Stimulated activated CD4-positive, alpha-beta T cell treated with anti-CD3 and anti-CD28 coated beads, Interleukin-1b, Interleukin-23, amount 100 ng/mL, for 24 hours (primary cell): ENCODE measurements at places on chromosomes 7 and 10.

DNA sequence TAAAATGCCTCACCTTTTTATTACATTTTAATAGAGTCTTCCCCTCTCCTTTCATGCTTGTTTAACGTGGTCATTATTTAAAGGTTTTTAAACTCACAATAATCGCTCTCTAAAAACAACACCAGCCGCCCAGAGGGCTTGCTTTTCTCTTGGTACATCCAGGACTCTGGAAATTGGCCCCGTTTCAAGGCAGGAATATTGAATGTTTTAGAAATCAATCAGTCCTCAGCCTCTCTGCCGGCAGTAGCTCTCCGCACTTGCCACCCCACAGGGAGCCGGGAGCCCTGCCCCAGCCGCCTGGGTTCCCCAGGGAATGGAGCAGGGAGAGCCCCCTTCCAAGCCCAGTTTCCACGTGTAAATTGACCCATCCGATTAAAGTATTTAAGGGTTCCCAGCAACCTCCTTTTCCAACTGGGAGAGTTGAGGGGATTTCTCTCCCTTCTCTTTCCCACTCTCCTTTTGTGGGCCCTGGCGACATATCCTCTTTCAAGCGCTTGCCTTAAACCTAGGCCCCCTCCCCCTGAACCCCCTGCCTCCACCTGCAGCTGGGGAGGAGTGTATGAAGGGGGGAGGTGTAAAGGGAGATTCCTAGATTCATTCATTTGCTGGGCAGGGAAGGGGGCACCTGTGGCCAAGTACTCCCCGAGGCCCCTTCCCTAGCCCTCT is 1.9 kb downstream of the FGF8 start:
- no peak for DNase-seq

DNA sequence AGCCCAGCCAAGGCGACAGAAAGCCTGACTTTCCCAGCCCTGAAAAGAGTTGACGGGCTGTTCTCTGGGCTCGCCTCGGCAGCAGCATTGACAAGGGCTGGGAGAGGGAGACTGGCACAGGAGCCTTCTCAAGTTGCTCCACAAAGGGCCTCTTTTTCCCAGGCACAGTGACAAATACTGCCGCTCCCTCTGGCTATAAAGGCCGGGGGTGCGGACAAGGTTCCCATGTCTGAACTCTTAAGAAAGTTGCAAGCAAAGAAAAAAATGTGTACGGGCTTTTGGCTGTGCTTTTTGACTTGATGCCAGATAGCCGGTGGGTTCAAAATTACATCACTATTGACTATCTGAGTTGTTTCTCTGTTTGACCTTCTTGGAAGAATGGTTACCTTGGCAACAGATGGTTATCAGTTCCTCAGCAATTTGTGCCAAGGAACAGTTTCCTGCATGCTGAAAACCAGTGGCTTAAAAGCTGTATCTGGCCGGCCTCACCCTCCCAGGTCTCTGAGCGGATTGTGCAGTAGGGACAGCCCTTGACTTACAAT is 115.9 kb upstream of the EEPD1 start:
- DNase-seq = no peak

DNA sequence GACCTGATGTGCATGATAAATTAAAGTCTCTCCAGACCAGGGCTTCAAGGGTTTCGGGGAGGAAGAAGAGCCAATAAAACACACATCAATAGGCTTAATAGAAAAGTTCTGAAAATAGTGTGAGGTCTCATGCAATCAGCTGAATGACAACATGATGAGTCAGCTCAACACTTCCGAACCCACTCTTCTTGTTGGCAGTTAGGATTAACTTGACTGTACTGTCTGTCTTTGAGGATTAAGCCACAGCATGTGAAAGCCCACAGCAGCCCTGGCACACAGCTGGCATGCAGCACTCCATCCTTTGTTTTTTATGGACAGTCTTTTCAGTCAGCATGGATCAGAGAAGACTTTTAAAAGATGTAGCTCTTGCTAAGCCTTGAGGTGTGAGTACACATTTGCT is 526.9 kb upstream of the VSTM2A start:
- DNase-seq = no peak

- DNase-seq = no peak
These were observed 68.0 kb downstream of the LANCL2 start for GRCh38 chr7:55432939-55433784.

DNA sequence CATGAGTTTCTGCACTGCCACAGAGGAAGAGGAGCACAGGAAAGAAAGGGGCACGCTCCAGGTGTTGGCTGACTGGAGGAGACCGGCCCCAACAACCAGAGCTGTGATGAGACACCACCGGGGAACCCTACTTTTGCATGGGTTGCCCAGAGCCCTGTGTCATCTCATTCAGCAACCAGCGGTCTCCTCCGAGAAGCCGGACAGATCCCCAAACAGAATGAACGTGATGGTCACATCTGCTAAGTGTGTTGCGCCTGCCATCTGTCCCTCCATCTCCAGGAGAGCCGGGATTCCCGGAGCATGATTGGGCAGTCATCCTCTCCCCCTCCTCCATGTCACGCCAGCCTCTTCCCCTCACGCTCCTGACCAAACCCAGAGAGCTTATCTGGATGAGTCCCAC is 22.9 kb downstream of the PARP12 start:
- no peak for DNase-seq

GRCh38 chr10:6211341-6211670 is 8.6 kb downstream of the PFKFB3 start:
- DNase-seq = no peak

DNA sequence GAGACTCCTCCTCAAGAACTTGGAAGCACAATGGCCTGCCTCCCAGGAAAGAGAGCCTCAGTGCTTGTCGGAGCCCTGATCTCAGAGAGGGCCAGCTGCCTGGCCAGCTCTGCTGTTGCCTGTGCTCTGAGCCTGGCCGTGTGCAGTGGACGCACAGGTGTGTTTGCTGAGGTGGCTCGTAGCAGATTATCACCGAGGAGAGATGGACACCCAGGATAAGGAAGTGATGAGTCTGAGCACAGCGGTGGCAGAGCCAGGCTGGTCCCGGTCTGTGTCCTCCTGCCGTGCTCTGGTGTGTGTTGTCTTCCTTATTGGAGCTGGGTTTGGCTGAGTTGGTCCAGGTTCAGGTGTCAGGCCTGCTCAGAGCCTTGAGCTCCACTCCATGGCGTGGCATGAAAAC is 208.5 kb downstream of the EBF3 start:
- no peak for DNase-seq
